ENCODE measurements at places on chromosomes 11 and 22.

DNA sequence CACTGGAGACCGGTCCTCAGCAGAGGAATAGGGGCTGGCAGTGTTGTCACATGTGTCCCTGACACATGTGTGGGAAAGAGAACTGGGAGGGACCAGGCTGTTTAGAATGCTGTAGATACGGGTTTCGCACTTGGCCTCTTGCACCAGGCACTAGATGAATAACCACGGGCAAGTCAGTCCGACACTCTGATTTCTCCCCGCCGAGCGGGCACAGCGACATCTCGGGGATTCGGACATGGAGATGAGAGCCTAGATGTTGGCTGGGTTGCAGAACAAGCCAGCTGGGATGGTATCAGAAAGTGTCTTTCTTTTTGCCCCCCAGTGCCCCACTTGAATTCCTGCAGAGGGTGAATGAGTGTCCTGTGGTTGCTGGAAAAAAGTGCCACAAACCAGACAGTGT, 115.9 kb upstream of the SLC22A12 start:
- no peak for DNase-seq

GRCh38 chr11:15692739-15693138, 578.0 kb downstream of the INSC start:
- DNase-seq: no peak

DNA sequence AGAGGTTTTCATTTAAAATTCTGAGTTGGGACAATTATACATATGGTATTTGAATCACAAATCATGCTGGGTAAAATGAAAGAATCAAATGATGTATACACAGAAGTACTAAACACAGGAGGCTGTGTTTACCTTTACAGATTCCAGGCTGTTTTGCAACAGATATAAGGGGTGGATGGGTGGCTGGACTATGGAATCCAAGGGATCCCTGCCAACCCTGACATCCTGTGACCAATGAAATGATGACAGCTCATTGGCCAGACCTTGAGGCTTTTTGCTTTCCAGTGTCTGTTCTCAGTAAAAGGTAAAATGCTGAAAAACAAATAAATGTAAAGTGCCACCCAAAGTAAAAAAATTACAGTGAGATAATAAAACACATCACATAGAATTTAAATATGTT, 3.3 kb upstream of the DDI1 start:
- no peak for DNase-seq

- no peak for DNase-seq
Measured at GRCh38 chr11:76666830-76667229, 3.7 kb downstream of the LRRC32 start.

GRCh38 chr11:17412488-17413180, 24.2 kb upstream of the KCNJ11 start:
- no peak for DNase-seq

GRCh38 chr22:48578138-48579042, 1249.3 kb downstream of the BRD1 start:
- DNase-seq: no peak

DNA sequence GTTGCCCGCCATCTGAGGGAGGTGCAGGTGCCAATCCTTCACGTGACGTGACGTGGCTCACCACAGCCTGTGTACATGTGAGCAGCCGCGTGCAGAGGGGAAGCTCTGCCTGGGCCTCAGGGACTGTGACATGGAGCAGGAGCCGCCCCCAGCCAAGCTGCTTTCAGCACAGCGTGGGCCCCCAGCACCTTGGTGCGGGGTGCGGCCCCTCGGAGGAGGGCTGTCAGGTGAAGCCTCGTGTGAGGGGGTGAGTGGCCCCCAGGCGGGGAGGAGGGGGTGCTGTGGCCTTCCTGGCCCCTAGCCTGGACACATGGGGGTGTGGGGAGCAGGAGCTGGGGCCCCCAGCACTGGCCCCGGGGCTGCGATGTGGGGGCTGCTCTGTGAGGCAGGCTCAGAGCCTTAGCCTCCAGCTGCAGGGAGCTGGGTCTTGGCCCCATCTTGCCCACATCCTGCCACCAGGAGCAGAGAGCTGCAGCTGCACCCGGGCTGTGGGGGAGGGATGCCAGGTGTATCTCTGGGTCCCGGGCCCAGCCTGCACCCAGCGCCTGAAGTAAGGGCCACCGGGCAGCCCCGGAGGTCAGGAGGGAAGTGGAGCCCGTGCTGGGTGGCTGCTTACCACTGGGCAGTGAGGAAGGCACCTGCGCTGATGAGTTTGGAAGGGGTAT, at the start of gene ADORA2A:
TSS of gene ADORA2A (plus strand) at position 100 of the 665 bp plus-strand sequence. CDS start 5,806 bp downstream, outside the sequence.
- peak; percentile 69 for DNase-seq

DNA sequence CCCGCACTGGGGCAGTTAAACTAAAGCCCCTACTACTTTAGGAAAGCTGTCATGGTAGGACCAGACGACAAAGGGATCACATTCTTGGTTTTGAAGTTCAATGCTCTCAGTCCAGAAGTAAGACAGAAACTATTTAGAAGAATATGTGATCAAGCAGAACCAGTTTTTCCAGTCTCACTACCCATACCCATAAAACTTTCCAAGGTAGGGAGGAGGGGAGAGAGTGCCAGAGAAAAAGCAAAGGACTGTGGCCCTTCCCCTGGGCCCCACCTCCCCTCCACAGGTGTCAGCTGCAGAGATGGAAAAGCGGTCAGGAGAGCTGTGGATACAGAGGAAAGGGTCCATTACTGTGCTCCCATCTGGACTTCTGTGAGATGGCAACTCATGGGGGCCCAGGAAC, 587.1 kb downstream of the SOX6 start:
- no peak for DNase-seq

DNA sequence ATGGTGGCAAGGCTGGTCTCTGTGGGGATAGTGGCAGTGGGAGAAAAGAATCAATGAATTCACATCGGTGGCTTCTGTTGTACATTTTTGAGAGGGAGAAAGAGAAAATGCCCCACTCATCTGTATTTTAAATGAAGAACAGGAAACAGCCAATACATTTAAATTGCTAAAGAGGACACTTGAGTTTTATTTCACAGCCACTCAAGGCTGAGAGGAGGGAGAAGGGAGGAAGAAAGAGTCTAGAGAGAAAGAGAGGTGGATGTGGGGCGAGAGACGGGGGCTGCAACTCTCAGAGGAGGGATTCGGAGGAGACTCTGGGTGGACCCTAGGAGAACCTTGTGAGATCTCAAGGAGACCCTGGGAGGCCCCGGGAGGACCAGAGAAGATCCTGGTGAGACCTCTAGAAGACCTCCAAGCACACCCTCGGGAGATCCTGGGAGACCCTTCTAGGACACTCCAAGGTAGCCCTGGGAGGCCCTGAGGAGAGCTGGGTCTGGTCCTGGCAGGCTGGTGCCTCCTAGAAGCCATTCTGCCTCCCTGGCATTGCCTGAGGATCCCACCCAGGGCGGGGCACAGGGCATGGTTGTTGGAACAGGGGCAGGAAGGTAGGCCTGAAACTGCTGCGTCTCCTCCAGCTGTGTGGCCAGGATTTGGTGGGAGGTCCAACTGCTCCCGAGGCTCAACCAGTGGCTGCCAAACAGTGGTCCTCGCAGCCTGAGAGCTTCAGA, 91.0 kb upstream of the SHISAL1 start:
- DNase-seq: no peak

All from stimulated activated CD4-positive, alpha-beta T cell treated with anti-CD3 and anti-CD28 coated beads, TNF-alpha, amount 100 ng/mL, for 1 hour (primary cell).